Activated T-cell treated with anti-CD3 and anti-CD28 coated beads for 1 hour (primary cell): ENCODE measurements at places on chromosomes 7 and 10.

GRCh38 chr7:22268884-22269421 lies 88.0 kb downstream of the RAPGEF5 start:
- no peak for DNase-seq

DNA sequence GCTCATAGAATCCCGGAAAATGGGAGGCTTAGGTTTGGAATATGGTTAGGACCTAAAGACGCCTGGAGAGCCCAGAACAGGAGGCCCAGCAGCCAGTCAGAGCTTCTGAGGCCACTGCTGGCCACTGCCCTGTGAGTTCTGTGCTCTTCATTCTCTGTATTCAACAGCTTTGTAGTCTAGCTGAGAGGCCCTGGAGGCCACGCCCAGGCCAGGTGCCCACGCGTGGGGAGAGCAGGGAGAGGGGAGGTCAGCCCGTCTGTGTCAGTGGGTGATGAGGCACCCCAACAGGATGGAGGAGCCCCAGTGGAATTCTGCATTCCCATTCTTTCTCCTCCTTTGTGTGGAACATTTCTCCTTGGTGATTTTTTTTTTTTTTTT lies 29.1 kb downstream of the IL15RA start:
- DNase-seq: no peak

DNA sequence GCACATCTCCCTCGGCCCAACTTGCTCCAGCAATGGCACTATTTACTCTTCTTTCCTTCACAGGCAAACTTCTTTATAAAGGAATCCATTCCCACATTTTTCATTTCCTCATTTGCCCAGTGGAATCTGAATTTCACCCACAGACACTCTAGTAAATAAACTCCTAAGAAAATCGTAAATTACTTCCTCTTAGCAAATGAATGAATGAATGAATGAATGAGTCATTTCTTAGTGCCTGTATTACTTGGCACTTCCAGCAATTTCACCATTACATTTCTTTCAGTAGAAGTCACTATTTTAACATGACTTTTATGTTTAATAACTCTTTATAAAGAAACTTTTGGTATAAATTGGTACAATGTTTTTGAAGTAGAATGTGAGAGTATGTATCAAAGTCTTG lies 55.7 kb downstream of the DDC start:
- no peak for DNase-seq

DNA sequence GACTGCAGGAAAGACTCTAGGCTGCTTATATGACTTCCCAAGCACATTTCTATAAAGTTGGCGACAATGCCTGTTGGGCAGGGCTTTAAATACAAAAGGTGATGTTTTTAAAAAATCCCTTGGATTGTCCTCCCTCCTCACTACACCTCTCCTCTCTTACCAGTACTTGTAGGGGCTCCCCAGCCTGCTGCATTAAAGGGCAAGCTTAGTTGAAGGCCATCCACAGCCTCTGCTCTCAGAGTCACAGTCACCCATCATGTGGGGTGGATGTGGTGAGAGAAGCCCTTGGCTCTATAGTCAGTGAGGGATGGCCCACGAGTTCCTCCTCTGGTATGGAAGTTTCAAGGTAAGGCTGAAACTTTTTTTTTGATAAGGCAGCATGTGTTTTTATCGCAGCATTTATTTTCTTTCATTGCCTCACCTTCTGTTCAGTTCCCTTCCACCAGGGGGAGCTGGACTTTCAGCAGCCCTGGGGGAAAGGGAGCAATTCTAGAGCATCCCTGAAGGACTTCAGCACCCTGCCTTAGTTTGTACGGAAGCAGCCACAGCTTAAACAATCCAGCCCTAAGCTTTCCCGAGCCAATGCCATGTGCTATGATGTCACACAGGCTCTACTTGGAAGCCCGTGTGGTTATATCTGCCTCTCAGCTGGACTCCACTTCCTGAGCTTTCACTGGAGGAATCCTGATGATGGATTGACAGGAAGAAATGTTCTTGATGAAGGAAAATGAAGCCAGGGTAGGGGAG lies 131.9 kb downstream of the CALCR start:
- no peak for DNase-seq

- no peak for DNase-seq
Observed at GRCh38 chr10:120950051-120950561, 98.9 kb downstream of the WDR11 start.

- no peak for DNase-seq
Observed at GRCh38 chr10:80502621-80503583, 34.8 kb upstream of the SH2D4B start.
